ENCODE measurements at places on chromosomes 3 and 15.

DNA sequence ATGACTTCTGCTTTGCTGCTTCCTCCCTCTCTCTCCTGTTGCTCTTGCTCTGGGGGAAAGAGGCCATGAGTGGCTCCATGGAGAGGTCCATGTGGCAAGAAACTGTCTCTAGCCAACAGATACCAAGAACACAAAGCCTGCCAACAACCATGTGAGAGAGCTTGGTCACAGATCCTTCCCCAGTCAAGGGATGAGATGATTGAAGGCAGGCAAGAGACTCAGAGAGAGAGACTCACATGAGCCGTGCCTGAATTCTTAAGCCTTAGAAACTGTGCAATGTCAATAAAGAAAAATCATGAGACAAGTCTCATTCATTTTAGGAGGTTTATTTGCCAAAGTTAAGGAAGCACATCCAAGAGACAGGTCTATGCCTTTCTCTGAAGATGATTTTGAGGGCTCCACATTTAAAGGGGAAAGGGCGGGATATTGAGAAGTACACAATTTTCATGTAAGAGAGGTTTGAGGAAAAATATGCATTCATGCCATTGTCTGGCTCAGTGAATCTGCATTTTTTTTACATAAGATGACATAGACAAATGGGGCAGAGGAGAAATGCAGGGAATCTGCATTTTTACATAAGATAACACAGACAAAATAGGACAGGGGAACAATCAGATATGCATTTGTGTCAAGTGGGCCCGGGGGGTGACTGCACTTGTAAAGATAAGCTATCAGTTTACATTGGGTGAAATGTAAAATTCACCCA is 59.5 kb upstream of the SUCLG2 start:
- no peak for DNase-seq

GRCh38 chr3:40800343-40800742 is 275.6 kb downstream of the ZNF621 start:
- no peak for DNase-seq

DNA sequence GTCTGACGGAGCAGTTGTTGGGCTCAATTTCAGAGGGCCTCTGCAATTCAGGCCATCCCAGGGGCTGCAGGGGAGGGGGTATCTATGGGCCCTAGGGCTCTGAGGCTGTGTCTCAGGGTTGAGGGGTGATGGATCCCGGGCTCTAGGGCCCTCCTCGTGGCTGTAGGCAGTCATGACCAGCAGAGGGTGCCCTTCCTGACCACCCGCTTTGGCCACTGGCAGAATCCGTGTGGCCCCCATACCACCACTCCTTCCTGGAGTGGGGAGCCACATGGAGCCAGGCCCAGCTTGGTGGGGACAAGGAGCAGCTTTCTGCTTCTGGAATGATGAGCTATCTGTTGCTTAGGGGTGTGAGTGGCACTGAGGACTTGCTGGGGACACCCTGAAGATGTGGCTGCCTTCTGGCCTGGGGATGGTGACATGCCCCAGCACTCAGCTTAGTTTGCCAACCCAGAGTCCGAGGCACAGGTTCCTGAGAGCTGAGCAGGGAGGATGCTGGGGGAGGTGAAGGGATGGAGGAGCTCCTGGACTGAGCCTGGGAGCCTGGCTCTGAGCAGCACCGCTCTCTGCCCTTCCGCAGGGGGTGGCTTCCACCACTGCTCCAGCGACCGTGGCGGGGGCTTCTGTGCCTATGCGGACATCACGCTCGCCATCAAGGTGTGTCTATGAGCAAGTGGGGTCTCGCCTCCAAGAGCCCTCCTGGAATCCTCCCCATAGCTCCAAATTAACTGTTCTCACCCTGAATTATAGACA is 20.2 kb downstream of the HDAC11 start:
- no peak for DNase-seq

DNA sequence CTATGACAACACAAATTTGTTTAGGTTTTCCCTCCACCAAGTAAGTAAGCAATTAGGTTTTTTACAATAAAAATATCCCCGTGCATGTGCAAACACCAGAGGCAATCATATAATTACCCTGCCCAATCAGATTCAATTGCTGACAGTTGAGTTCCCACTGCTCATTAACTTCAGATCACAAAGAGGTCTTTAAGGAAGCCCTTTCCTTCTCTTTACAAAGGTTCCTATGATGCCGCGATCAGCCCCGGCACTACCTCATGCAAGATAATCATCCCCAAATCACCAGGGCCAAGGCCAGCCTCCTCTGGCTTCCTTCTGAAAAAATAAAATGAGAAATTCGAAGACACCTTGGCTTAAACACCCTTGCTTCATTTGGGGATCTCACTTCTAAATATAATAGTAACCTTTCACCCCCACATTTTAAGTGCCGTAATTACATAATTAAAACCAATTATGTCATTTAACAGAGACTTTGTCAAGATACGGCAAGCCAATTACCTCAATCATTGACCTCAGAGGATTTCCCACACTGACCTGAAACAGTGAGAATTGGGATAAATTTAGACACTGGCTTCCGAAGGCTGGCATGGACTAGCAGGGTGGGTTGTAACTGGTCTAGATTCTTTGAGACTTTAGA is 121.3 kb upstream of the WNT5A start:
- no peak for DNase-seq

DNA sequence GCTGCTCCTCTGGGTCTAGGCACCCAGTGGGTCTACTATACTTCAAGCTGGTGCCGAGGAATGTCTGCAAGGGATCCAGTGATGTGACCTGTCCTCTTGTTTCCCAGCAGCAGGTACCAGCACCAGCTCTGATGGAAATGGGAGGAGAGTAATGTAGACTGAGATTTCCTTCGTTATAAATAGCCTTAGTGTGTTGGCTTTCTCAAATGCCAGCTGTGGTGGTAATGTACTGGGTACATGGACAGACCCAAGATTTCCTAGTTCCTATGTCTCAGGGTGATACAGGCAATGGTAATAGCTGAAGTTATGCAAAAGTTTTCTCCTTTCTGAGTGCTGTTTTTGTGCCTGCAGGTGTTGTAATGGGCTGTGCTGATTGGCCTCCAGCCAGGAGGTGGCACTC is 33.0 kb upstream of the ABI3BP start:
- DNase-seq: no peak

GRCh38 chr3:128698211-128699047 is 27.6 kb upstream of the RAB7A start:
- no peak for DNase-seq
